Neural progenitor cell (in vitro differentiated cells): ENCODE measurements at places on chromosomes 7 and 10.

DNA sequence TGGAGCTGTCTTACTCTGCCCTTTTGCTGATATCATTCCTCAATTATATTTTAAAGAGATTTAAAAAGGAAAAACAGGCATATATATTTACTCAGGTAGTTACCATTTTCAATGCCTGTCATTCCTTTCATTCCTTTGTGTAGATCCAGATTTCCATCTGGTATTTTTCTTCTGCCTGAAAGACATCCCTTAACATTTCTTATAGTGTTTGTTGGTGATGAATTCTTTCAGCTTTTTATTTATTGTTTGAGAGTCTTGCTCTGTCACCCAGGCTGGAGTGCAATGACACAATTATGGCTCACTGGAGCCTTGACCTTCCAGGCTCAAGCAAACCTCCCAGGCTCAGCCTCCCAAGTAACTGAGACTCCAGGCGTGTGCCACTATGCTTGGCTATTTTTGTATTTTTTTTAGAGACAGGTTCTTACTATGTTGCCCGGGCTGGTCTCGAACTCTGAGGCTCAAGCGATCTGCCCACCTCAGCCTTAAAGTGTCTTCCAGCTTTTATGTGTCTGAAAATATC lies 5.6 kb upstream of the POM121 start:
- no peak for DNase-seq

GRCh38 chr7:107076781-107077698 lies 32.5 kb downstream of the PRKAR2B start:
- no peak for DNase-seq

DNA sequence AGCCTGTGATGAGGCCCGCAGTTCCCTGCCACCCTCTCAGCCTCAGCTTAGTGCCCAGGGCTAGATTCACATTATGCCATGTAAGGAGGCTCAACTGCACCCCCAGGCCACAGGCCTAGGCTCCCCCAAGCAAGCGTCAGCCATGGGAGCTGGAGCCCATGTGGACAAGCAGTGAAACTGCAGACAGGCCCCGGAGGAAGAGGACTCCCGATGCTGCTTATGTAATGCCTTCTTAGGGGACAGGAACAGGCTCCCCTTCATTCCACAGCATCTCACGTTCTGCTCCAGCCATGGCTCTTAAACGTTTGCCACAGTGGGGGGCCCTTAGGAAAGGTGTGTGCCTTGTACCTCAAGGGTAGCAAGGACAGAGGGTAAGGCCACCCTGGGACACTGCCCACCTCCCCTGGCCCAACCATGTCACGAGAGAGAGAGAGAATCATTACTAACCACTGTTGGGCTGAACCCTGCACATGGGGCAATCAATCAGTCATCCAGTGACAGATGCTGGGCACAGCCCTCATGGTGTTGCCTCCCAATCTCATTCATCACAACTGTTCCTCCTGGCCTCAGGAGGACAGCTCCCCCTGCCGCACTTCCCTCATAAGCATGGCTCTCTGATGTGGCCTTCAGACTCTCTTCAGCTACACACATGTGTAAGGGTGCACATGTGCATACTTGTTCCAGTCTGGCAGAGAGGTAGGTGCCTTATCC lies 263.0 kb downstream of the GRID1 start:
- no peak for DNase-seq

GRCh38 chr10:27600930-27601329 lies 96.8 kb downstream of the RAB18 start:
- no peak for DNase-seq

DNA sequence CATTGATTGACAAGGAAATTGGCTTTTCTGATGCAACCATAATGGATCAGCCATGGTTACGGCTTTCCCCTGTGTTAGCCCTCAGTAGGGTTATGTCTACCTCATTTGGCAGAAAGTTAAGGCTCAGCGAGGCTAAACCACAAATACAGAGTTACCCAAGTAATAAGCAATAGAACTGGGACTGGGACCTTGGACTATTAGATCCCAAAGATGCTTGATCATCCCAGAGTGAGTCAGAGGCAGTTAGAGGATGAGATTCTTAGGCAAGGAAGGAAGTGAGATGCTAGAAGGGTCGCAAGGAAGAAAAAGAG lies 401.4 kb downstream of the TNS3 start:
- DNase-seq = no peak

GRCh38 chr10:4384245-4384644 lies 441.8 kb upstream of the AKR1E2 start:
- no peak for DNase-seq

GRCh38 chr10:112721080-112721698 lies 228.9 kb upstream of the TCF7L2 start:
- peak; percentile 55 for DNase-seq

DNA sequence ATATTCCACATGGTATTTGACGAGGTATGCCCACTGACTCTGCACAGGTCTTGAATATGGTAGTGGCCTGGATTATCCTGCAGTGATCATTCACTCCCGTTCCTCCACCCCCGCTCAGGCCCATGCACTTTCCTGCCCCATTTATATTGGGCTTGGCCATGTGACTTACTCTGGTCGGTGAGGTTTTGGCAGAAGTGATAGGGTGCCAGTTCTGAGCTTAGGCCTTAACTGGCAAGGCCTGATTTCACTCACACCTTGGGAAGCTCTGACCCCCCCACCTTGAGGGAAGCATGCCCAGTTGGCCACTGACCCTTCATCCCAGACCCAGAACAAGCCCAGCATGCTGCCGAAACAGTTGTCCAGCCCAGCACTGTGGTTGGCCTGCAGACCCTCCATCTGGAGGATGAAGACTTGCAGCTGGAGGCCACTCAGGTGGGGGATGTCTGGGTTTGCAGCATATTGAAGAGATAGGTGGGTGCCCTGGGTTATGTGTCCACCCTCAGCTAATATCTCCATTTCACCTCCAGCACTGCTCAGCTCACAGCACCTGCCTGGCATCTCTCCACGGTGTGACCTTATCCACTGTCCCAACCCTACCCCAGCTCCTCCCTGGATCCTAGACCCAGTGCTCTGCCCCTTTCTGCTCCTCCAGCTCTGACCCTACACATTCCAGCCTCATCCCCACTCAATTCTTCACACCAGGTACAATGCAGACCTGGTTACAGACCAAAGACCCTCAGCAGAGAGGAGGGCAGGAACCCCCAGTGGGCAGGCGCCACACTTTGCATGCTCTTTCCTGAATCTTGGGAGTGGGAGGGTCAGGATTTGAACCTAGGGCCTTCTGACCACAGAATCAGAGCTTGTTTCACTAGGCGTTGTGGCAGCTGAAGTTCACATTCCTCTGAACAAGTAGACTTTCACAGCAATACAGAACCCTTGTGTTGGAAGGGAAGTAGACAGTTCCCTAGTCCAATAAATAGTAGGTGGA lies 138.1 kb upstream of the CHST15 start:
- no peak for DNase-seq

DNA sequence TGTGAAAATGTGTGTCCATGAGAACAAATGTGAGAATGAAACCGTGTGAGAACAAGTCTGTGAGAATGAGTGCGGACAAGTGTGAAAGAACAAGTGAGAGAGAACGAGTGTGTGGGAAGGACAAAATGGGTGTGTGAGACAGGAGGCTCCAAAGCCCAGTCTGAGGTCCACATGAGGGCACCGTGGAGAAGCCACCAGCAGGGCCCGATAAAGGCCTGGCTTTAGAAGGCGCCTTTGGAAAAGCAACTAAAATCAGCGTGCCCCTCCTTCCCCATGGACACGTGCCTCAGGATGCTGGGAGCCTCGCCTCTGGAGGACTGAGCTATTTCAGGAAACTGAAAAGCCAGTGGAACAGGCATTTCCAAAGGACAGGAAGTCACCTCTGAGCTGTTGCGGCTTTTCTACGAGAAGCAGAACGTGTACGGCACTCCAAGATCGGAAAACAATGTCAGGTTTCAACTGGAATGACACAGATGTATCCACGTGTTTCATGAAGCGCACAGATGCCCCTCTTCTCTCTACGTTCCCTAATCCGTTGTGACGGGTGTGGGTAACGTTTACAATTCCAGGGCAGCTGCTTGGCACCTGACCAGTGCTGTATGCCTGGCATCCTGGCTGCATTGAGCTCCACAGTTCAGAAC lies 46.4 kb downstream of the ESYT2 start:
- DNase-seq = peak; percentile 9

DNA sequence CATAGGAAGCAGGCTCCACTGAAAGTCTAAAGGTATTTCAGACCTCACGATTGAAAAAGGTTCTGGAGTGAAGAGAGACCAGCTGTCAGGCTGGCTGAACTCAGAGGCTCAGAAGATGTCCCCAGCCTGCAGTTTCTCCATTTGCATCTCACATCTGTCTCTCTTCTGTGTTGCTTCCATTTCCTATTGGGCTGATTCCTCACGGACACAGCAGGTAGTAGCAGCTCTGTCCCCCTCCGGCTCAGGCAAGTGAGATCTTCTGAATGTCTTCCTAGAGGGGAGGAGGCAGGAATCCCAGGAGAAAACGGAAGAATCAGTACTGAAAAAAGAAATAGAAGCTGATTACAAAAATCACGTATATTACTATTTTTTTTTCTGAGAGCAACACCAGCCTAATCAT lies 274.1 kb upstream of the COBL start:
- DNase-seq = peak; percentile 58

- DNase-seq = no peak
These were observed 950 bp upstream of the GCC1 start for GRCh38 chr7:127586346-127586745.

- DNase-seq = peak; percentile 76
These were observed 13.4 kb downstream of the SLC13A4 start for GRCh38 chr7:135714534-135715009.

GRCh38 chr7:13990319-13990983 lies 985 bp upstream of the ETV1 start:
- peak; percentile 81 for DNase-seq

DNA sequence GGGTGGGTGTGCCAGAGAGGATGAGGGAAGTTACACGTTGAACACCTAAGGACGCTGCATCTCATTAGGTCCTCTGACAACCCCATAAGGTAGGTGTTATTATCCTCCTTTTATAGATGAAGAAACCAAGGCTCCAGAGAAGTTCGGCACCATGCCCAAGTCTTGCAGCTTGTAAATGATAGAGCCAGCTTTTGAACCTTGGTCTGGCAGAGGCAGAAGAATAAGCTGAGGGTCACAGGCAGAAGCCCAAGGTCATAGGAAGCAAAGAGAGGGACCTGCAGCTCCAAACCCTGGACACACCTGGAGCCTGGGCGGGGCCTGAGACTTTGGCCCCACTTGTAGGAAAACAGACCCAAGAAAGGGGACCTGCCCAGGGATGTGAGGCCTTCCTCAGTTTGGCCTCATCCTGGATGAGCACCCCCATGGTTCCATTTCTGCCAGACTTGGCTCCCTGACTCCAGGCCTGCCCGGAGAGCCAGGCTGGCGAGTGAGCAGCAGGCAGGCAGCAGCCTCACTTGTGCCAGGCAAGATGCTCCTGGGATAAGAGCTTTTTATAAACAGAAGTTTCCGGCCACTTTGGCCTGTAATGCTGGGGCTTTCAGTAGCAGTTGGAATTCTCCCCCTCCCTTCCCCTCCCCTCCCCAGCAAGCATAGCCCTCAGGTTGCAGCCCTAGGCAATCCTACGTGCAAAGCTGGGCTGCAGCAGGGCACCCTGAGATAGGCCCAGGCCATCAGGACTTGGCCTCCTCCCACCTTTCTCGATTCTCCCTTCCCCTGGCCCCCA lies 2.4 kb downstream of the KCNH2 start:
- no peak for DNase-seq

- no peak for DNase-seq
These were observed 114.6 kb downstream of the NRBF2 start for GRCh38 chr10:63247771-63248170.

DNA sequence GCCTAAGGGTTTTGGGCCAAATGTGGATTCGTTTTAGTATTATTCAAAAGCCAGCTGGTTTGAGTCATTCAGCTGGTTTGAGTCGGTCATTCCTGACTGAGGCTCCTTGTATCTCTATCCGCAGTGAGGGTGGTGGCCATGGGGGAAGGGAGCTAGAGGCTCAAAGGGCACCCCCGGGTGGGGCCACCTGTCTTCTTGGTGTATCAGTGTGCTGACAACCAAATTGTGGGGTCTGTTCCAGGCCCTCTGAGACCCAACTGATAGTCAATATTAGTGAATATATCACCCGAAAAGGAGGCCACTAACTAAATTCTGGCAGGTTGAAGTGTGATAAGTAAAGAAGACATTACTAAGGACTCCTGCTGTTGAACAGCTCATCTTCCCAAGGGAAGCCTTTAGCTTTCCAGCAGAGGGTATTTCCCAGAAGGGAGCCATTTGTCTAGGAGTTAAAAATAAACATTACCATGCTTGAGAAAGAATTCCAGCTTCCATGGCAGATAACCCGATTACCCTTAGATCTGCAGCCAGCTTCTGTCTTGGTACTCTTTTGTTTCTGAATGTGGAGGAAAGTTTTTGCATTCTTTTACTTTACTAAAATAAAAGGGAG lies 29.9 kb upstream of the DDX50 start:
- peak; percentile 88 for DNase-seq

DNA sequence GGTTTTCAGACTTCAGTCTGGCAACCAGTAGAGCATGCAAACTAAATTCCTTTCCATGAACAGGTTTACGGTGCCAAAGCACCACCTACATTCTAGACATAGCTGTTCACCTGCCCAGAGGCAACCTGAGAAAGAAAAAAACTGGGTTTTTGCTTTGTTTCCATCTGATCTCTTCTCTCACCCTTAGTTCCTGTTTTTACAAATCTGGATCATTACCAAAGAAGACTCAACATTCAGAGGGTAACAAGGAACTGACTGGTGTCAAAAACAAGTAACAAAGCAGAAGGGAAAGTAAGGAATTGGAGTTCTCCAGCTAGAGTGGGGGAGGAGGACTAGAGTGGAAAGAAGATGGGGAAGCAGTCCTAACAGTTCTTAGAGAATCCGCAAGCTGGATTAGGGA lies 36.4 kb downstream of the CPVL start:
- no peak for DNase-seq

GRCh38 chr7:36951257-36951697 lies 227.0 kb upstream of the AOAH start:
- DNase-seq = no peak

DNA sequence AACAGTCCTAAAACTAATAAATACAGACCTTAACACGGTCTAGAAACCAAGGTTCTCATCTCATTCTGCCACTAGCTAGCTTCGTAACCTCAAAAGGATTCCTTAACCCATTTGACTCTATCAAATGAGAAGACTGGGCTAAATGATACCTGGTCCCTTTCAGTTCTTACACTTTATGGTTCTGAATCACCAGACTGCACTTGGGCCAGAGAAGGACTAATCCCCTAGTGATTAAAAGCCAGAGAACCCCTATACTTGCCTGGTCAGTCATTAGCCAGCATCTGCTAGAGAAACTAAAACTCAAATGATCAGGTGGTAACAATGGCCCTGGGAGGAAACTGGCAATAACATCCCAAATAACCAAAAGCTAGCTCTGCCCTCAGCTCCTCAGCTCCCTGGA lies 16.8 kb downstream of the TMEM243 start:
- DNase-seq = no peak

DNA sequence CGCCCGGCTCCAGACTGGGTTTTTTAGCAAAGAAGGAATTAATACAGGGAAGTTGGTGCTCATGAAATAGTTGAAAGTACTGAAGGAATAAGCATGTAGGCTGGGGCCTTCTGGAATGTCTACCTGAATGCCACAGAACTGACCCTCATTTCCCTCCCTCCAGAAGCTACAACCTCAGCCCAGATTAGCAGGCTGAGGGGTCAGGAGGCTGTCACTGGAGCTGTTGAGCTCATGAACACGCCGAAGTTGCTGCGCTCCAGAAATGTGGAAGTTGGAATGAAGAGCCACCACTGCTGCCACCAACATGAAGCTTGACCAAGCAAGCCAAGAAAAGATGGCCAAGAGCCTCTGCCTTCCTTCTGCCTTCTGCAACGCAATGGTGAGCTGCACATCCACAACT lies 52.2 kb upstream of the KMT2E start:
- no peak for DNase-seq

- DNase-seq = no peak
These were observed 125.6 kb downstream of the VIPR2 start for GRCh38 chr7:159019111-159019510.
